Hematopoietic multipotent progenitor cell treated with erythropoietin and hydrocortisone succinate and interleukin-3 and kit ligand, for 6 days (in vitro differentiated cells): ENCODE measurements at places on chromosomes 1 and 21.

GRCh38 chr1:3771108-3772026 is 1.2 kb upstream of the SMIM1 start:
- DNase-seq = peak; percentile 46

- DNase-seq = no peak
Measured at GRCh38 chr1:170214117-170215032, 68.6 kb downstream of the NTMT2 start.

DNA sequence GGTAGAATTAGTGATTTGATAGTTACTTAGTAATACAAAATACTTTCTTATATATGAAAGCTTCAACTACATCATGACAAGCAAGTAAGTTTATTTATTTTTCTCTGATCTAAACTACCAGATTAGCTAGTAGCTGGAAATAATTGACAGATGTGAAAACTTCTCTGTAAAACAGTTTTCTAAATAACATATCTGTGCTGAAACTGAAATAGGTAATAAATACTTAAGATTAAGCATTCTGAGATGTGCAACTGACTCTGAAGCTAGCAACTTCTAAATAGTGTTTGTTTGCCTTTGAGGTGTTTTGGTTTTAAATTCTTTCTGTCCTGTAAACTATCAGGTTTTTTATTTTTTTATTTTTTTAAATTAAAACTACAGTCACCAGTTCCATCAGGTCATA is 18.5 kb upstream of the LHX8 start:
- DNase-seq = no peak

DNA sequence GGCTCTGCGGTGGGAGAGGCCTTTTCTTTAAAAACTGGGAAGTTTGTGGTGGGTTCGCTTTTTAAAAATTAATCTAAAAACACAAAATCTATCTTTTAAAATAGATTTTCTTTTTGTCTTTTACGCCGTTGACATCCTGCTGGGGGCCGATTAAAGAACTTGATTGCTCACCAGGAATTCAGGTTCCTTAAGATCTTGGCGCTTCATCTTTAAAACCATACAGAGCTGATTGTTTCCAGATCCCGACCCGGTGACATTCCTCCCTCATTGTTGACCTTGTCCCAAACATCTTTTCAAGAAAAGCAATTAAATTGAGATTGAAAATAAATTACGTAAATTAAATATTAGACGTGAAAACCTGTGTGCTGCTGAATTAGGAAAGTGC is 546 bp upstream of the ZNF697 start:
- no peak for DNase-seq

DNA sequence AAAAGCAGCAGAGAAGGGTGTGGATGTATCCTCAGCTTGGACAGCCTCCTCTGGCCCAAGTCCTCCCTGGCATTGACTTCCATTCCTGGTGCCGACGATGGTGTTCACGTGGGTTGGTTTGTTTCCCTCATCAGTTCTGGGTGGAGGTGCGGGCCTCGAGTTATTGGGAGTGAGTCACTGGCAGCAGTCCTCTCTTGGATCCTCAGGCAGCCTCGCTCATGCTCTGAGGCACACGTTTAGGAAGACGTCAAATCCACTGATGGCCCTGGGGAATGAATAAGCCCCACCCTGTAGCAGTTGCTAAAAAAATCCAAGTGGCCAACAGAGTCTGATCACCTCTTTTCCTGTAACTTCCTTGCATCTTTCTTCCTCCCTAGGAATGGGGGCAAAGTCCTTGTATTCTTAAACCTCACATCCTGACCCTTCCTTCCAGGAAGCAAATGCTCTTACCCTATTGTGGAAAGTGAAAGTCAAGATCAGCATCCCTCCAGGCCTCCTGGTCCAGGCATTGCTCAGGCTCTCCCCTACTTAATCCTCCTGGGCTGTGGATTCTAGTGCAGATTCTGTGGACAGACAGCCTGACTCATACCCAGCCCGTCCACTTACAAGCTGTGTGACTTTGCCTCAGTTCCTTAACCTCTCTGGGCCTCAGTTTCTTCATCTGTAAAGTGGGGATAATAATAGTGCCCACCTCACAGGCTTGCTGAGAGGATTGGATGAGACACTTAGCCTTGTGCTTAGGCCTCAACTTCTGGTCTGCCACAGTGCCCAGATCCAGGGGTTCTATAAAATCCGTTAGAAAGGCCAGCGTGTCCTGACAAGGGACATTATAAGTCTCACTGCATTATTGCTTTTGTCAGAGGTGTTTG is 111.1 kb downstream of the TLR5 start:
- no peak for DNase-seq

DNA sequence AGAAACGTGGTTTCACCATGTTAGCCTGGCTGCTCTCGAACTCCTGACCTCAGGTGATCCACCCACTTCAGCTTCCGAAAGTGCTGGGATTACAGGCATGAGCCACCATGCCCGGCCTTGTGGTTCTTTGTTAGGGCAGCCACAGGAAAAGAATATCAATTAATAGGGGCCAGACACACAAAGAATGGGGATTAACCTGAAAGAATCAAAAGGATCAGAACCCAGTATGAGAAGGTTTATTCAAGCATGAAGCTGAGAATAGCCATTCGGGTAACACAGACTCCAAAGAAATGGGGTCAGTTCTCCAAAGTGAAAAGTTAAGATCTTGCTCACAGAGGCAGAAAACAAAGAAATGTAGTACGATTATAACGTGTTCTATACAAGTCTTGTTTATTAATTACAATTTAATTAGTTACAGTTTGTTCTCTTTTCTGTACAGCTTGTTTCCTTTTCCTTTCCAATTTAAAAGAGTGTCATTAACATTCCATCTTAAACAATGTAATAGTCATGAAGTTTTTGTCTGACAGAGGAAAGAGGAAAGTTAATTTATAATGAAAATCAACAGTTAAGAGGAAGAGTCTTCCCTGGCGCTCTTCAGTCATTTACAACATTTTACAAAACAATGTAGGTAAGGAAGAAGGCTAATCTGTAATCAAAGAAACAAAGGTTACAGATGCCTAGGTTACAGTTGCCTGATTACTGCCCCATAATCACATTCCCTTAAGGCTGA is 51.3 kb upstream of the SLC45A1 start:
- DNase-seq = no peak

- DNase-seq = no peak
Measured at GRCh38 chr1:64867266-64867665, 99.1 kb downstream of the JAK1 start.

DNA sequence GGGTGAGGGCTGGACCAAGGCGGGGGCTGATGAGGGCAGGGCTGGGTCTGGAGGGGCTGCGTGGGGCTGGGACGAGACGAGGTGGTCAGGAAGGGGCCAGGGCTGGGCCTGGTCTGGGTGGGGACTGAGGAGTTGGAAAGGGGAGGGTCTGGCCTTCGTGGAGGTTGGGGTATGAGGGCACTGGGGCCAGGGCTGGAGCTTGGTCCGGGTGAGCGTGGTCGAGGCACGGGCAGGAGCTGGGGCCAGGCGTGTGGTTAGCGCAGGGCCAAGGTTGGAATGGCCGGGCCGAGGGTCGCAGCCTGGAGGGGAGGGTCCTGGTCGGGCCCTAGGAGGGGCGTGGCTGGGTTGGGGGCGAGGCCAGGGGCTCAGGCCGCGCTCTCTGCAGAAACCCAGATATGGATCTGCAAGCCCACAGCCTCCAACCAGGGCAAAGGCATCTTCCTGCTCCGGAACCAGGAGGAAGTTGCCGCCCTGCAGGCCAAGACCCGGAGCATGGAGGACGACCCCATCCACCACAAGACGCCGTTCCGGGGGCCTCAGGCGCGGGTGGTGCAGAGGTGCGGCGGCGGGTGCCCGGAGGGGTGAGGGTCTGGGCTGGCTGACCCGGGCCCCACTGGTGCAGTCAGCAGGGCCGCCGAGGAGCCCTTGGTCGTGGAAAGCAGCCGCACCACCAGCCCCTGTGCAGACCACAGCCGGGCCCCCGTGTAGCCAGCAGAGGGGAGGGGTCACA is 9.0 kb downstream of the TTLL10 start:
- DNase-seq = peak; percentile 34

DNA sequence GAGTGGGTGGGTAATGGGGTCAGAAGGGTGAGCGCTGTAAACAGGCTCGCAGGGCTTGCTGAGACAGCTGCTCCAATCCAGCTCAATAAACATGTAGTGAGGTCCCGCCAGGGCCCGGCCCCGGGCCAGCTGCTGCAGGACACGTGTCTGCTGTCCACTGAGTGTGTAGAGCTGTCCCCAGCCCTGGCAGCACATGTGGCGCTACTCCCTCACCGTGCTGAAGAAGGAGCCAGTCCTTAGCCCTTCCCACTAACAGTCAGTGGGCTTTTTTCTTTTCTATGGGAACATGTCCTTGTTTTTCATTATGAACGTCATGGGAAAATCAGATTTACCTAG is 78.9 kb upstream of the C1orf174 start:
- DNase-seq = no peak

DNA sequence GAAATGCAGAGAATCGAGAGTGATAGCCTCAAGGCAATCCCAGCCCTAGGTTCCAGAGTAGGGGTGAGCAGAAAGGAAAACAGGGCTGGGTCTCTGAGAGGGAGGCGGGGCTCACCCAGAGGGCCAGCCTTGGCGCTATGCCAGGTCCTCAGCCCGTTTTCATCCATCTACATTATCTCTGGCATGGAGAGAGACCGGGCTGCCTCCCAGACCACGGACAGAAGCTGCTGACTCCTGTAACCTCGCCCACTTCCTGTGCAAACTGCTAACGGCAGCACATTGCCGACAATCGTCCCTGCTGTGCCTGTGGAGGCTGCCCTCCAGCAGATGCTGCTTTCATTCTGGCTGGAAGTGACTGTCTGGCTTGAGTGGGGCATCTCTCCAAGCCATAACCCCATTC is 569.1 kb downstream of the NPHP4 start:
- DNase-seq = peak; percentile 69

DNA sequence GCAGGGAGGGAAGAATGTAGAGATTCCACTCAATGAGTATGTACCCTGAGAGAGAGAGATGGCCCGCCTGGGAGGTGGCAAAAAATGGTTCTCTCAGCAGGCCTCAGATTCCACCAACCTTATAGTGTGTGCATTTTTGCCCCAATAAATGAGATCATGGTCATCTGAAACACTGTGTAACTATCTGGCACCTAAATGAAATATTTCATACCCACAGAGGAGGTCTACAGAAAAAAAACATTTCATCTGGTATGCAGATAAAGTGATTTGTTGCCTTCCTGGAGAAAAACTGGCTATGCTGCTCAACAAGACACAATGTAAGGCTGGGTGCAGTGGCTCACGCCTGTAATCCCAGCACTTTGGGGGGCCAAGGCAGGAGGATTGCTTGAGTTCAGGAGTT is 4.9 kb downstream of the TMCO2 start:
- no peak for DNase-seq

DNA sequence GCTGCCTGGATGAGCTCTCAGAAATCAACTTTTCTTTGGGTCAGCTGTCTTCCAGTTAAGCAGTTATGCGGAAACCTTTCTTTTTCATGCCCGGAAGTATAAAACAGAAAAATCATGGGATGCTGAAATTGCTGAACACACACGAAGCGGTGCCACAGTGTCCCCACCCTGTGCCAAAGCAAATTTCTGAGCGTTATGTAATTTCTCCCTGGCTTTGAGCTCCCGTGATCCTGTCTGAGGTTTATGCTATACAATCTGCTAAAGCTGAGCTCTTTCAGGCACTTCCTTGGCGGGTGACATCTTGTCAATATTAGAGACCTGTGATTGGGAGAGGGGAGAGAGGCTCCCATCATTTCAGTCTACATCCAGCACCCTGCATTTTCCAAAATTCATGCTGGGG is 201.7 kb downstream of the ROR1 start:
- DNase-seq = no peak

- DNase-seq = no peak
Measured at GRCh38 chr1:14363036-14363590, 235.4 kb upstream of the KAZN start.

- DNase-seq = no peak
Measured at GRCh38 chr1:201503397-201504176, 3.3 kb downstream of the CSRP1 start.

DNA sequence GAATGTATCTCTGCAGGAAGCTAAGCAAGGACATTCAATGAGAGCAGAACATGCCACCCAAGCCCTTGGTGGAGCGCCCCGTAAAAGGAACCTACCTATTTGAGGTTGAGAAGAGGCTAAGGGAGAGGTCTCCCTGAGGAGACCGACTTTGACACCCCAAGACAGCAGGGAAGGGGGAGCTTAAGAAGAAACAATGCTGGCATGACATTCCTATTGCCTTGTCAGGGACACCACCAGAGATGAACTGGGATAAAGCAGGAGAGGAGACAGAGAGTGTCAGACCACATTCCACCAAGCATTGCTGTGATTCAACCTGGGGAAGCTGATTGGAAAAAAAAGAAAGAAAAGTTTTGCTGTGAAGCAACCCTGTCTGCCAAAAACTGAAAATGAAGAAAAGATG is 13.3 kb upstream of the S100A2 start:
- DNase-seq = no peak

GRCh38 chr1:27366411-27367159 is at the start of gene MAP3K6:
TSS of gene MAP3K6 (minus strand) at chr1:27366961. CDS start at chr1:27366597, 364 bp downstream.
- DNase-seq = peak; percentile 89

DNA sequence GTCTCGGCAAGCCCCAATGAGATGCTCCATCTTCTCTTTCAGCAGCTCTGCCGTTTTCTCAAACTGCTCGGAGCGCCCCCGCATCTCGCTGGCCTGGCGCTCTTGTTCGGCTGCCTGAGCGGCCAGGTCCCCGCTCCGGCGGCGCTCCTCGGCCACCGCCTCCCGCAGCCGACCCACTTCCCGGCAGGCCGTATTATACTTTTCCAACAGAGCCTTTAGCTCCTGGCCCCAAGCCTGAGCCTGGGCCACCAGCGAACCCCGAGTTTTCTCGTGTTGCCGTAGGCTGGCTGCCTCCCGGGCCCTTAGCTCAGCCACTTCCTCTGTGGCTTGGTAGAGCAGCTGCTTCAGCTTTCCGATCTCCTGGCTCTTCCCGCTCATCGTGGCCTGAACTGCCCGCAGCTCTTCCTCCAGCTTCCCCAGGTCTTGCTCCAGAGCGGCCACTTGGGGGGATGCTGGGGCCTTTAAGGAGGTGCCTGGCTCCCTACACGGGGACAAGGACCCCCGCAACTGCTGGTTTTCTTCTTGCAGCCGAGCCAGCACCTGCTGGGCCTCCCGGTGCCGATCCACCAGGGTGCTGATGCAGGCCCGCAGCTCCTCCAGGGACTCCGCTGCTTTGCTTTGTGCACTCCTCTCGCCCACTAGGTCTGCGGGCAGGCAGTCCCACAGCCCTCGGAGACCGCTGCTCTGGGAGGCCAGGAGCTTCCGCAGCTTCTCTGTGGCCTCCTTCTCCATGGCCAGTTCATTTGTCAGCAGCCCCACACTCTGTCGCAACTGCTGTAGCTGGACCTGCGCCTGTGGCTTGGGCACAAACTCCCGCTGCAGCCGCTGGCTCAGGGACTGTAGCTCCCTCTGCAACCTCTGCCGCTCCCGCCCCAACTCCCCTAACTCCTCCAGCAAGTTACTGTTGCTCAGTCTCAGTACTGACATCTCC is 13.4 kb upstream of the PIAS3 start:
- DNase-seq = peak; percentile 67

DNA sequence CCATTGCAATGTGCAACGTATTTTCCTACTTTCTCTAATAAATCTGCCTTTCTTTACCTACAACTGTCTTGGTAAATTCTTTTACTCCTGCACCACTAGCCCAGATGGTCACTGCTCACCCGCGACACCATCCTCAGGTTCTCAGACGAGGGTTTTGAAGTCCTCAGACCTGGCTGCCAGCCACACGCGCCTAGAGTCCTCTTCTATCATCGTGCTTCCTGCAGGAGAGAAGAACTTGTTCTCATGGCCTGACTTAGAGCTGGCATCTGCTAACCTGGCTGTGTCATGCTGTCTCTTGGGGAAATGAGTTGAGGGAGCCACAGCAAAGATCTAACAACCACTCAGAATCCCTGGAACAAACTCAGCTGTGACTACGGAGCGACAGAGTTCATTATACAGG is 30.3 kb upstream of the PGBD5 start:
- no peak for DNase-seq
